ENCODE measurements at places on chromosomes 6 and 20.

DNA sequence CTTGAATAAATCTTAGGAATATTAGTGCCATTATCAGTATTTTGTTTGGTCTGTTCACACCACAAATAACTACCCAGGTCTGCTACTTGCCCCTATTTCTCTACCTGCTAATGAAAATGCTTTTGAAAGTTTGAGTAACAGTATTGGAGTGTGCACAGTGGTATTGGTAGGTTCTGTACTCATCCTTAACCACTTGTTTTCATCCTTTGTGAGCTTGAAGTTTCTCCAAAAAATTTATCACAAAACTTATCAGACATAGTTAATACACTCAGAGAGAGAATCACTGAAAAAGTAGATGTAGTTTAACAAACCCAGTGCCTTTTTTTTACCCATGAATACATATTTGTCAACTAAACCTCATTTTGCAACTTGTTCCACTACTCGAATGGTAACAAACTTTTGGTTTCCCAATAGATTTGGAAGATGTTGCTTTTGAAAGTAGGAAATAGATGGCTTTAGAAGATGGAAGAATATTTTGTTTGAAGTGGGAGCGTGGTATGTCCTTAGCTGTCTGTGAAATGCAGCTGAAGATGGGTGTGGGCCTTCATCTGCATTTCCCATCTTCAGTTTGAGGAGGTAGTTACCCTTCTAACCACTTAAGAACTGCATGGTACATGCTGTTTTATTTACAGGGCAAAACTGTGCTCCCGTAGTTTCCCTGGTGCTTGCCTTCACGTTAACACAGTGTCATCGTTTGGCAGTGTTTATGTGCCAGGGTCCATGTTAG, 9.0 kb downstream of the PTPN1 start:
- DNase-seq, result no peak

GRCh38 chr6:125752773-125753172, 3.3 kb downstream of the HEY2 start:
- no peak for DNase-seq

- DNase-seq, result no peak
These were observed 13.6 kb downstream of the PDE10A start for GRCh38 chr6:165649166-165650137.

DNA sequence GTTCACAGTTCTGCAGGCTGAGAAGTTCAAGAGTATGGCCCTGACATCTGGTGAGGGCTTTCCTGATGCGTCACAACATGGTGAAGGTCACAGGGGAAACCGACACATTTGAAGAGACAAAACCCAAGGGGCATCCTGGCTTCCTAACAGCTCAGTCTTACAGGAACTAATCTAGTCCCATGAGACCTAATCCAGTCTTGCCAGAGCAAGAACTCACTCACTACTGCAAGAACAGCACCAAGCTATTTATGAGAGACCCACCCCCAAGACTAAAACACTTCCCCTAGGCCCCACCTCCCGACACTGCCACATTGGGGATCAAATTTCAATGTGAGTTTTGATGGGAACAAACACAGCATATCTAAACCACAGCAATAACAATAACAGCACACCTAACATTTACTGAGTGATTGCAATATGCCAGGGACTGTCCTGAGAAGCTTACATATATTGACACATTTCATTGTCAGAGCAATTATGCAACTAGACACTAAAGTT, 46.6 kb downstream of the TPBG start:
- no peak for DNase-seq

GRCh38 chr6:134201716-134202115, 116.2 kb downstream of the SGK1 start:
- DNase-seq, result no peak

GRCh38 chr6:89942601-89943000, 48.3 kb downstream of the GJA10 start:
- DNase-seq, result no peak

DNA sequence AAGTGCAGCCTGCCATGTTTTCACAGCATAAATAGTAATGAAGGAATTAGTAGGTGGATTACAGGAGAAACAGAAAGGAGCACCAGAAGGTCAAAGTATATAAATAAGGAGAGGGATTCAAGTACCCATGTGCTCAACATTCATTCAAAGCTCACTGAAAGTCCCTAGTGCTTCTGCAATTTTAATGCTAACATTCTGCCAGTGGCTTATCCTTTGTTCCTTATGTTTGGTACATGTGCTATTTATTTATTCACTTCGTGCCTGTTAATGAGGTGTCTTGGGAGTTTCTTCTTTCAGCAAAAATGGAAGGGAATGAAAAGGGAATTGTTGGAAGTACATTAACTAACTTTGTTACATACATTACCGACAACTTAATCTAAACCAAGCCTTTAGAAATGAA, 105.7 kb downstream of the CRYBG1 start:
- no peak for DNase-seq

GRCh38 chr6:125904871-125905270, 51.7 kb upstream of the HINT3 start:
- no peak for DNase-seq

DNA sequence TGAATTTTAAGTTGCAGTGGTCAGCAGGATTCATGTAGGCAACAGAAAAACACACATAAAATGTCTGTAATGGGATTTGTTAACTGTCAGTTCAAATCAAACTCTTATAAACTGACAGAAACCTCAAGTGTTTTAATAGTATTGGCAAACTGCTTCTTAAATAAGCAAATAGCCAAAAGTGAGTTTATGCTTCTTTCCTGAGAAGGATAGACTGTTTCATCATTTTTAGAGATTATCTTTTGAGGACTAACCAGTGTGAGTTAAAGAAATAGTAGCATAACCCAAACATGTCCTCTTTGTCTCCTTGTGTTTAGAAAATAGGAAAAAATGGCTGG, 68.0 kb downstream of the AIG1 start:
- DNase-seq, result no peak

GRCh38 chr6:154996841-154997311, 1.8 kb downstream of the TIAM2 start:
- no peak for DNase-seq

DNA sequence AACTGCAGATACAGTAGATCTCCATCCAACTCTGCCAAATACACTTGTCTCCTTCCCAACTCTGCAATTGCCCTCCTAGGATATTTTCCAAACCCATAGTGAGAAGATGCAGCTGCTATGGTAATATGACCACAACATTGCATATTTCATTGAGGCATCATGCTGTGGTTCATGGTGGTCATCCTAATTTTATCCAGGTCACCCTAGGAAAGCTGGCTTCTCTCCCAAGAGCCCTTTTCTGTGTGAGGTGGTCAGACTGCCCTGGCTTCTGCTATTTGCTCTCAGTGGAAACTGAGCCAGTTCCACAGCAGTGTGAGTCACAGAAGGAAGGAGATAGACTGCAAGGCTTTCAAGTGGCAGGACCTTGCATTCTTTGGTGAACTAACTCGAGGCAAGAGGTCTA, 5.5 kb downstream of the OGFRL1 start:
- no peak for DNase-seq

DNA sequence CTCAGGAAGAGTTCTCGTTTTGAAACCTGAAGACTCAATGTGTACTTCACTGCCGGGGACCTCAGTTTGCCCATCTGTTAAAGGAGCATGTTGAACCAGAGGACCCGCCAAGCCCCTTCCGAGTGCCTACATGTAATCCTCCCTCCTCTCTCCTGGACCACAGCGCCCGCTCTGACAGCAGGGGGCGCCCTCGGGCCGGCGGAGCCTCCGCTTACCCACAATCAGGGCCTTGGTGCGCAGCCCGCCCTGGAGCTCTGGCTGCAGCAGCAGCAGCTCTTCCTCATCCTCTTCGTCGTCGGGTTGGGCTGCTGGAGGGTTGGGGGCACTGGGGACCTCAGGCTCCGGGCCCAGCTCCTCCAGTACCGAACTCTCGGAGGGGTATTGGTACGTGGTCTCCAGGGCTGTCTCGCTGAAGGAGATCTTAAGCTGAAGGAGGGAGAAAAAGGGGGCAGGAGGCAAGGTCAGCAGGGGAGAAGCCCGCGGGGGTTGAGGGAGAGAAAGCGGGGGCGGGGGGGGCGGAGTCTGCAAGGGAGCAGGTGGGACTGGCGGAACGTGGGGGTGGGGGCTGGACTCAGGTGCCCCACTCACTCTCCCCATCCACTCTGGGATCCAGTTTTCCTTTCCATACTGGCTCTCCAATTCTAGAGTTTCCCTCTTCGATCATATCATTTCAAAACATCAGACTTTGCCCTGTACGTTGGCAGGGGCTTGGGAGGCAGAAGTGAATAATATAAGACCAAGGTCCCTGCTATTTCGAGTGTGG, 6.3 kb upstream of the DHX16 start:
- DNase-seq, result peak; percentile 63

- DNase-seq, result no peak
These were observed 50.6 kb downstream of the SLC22A3 start for GRCh38 chr6:160398674-160399271.

- no peak for DNase-seq
These were observed 154.1 kb upstream of the BMP2 start for GRCh38 chr20:6613280-6613861.

- DNase-seq, result no peak
These were observed 235.2 kb downstream of the SYNE1 start for GRCh38 chr6:152401978-152402377.

Data from GM18507 (cell line).